ENCODE measurements at places on chromosomes 3 and 15.

GRCh38 chr3:5194341-5194740 is 6.8 kb downstream of the EDEM1 start:
- DNase-seq, result no peak

DNA sequence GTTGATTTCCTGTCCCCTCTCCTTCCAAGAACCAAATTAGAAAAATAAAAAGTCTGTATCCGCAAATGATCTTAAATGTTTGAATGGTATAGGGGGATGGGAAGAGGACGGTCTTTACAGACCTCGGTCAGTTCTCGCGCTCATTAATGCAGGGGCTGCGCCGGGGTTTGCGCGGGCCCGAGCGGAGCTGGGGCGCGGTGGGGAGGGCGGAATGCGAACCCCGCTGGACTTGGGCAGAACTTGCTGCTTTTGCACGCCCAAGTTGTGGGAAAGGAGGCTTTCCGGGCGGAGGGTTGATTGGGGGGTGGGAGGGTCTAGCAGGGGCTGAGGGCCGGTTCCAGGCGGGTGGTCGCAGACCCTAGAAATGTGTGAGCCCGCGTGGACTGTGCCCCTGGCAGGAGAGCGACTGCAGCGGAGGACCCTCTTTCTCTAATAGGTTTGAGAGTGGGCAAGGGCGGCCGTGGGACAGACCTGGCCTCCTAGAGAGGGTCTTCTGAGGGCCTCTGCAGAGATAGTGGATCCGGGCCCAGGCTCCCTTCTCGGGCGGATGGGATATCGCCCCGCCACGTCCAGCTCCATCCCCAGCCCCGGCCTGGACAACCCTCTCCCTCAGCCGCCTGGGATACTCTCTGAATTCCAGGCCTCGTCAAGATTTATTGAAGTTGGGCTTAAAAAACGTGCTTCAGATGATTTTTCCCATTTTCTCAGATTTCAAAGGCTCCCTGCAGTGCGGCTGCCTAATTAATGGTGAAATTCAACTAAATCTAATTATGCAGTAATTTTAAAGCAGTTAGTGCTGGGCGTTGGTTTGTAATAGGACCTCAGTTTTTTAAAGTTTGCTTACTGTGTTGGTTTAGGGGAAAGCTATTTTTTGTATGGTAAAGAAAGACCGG is 11.3 kb downstream of the NR2F2 start:
- DNase-seq, result no peak

GRCh38 chr3:45137656-45138181 is 8.5 kb downstream of the CDCP1 start:
- DNase-seq, result no peak

- DNase-seq, result no peak
Observed at GRCh38 chr3:69823743-69824142, 84.5 kb downstream of the MITF start.

DNA sequence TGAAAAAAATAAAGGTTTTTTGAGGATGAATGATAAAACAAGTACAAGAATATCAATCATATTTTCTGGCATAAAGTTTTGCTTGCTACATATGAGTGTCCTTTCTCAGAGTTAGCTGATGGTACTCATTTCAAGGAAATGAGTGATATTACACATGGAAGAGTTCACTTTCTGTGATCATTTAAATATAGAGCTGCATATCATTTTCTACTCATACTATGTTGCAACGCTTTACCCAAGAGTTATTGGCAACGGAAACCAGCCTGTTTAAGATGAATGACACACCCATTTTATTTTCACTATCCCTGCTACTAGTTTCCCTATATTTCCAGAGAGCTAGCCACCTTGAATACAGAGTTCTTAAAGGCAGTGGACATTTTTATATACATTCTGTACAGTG is 35.4 kb upstream of the RBMS3 start:
- no peak for DNase-seq

DNA sequence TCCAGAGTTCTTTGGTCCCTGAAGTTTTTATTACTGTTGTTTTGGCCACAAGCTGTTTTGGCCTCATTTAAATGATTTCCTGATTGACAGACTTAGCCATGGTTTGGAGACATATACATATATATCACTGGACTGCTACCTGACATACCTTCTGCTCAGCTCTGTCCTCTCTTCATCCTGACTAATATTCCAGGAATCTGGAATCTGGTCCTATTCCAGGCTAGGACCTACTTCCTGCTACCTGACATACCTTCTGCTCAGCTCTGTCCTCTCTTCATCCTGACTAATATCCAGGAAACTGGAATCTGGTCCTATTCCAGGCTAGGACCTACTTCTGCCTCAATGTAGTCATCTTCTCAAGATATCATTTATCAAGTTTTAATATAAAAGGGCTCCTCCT is 724.4 kb upstream of the ROBO1 start:
- no peak for DNase-seq

- no peak for DNase-seq
Observed at GRCh38 chr3:26713091-26713490, 90.5 kb downstream of the LRRC3B start.

DNA sequence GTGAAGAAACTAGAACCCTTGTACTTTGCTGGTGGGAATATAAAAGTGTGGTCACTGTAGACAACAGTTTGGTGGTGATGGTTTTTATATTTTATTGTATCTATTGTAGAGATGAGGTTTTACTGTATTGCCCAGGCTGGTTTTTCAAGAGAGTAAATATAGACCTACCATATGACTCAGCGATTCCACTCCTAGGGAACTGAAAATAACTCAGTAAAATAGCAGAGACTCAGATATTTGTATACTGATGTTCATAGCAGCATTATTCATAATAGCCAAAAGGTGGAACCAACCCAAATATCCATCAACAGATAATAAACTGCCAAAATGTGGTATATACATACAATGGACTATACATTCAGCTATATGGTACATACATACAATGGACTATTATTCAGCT is 68.8 kb upstream of the IL12A start:
- no peak for DNase-seq

- DNase-seq, result no peak
Observed at GRCh38 chr3:49607796-49608195, 53.5 kb downstream of the BSN start.

DNA sequence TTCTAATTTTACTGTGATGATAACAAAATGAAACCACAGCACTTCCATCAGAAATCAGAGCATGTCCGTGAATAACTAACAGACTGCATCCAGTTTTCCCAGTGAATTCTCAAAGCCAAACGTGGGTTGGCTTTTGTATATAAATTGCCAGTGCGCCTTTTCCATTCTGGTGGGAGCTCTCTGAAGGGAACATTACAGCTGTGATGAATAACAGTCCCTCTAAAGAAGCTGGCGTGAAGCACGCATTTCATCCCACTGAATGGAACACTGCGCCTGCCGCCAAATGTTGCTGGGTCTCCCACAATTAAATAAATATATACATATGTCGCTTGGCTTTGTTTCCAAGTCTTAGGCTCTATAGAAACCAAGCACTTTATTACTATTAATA is 113.0 kb upstream of the PFN2 start:
- DNase-seq, result no peak

DNA sequence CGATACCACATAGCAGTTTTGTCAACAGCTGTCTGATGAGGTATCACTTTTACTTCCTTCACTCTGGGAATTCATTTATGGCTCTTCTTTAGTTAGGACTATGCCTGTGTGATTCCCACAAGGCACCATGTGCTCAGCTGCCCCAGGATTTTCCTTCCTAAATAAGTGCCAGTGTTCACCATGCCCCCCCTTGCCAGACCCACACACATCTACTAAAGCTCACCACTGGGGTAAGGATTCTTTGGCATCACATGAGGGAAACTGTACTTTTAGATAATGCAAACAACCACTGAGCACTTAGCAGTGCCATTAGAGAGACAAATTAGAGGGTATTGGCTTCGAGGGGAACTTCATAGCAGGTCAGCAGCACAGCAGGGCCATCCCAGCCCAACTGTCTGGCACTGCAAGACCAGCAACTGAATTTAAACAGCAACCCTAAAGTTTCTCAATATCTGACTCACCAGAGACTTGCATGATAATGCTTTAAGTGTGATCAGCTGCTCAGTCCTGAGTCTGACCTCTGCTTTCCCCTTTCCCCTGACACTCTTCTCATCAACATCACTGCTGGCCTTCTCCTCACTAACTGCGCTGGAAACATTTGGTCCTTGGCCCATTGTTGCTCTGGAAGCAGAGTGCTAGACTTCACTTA is 114.3 kb downstream of the STAC start:
- DNase-seq, result no peak

GRCh38 chr3:147838652-147839051 is 429.5 kb downstream of the ZIC1 start:
- DNase-seq, result no peak

- DNase-seq, result no peak
Observed at GRCh38 chr3:135078283-135078682, 283.2 kb downstream of the EPHB1 start.

GRCh38 chr3:152190636-152191183 is 78.0 kb upstream of the MBNL1 start:
- DNase-seq, result no peak

DNA sequence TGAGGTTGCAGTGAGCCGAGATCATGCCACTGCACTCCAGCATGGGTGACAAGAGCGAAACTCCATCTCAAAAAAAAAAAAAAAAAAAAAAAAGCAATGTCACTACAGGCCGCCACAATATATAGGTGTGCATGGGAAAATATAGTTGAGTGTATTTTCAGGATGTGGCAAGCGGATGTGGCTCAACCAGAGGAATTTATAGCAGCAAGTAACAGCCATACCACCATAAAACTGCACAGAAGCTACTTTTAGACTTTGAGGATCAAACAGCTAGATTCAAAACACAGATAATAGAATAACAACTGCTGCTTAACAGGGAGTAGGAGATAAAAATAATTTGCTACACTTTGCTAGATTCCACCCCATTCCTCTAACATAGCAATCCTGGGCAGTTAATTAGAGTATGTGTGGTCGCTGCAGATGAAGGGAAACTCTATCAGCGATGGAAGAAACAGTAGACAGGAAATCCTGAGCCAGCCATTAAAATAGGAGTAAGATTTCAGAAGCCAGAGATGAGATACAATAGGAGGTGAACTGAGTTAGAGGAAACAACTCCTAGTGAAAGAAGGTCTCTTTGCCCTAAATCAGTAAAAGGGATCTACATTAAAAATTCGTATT is 318.7 kb upstream of the STT3B start:
- no peak for DNase-seq

GRCh38 chr15:75891895-75892294 is 11.8 kb upstream of the FBXO22 start:
- DNase-seq, result no peak

DNA sequence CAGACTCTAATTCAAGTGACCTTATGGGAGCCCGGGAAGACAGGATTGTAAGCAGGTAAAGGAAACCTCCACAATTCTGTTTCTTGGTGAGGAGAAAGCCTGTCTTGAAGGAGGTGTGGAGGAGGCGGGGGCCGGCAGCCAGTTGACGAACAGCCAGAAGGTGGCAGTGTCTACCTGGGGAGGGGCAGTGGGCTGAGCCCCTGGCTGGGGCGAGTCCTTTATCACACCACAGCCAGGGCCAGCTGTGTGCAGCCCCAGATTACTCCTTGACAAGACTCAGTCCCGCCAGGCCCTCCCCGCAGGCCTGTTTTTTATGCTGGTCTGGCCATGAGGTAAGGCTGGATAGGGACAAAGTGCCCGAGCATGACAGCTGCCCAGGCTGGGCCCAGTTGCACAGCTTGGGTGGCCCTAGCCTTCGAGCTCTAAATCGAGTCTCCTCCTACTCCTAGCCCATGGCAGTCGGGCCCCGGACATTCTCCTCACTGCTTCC is 40.9 kb upstream of the IDH2 start:
- no peak for DNase-seq

DNA sequence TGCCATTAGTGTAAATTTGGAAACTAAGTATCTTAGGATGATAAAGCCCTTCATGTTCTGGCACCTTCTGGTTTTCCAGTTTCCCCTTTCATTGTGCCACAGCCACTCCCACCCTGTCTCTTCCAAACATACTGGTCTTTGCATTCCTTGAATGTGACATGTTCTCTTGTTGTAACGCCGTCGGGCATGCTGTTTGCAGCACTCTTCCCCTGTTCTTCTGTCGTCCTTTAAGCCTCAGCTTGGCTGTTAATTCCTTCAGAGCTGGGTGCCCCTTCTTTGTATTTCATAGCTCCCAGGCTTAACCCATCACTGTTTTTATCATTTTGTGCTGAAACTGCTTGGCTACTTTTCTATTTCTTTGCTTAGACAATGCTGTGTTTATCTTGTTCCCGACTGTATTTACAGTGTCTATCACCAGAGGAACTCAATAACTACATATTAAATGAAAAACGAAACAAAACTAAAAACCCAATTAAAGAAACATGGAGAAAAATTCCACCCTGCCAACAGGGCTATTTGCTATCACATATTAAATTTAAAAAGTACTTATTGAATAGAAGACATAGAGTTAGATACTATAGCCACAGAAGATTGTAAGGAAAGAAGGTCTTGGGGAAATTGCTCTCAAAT is 95.4 kb upstream of the KCNAB1 start:
- no peak for DNase-seq

- DNase-seq, result no peak
Observed at GRCh38 chr3:177778633-177779032, 581.4 kb upstream of the TBL1XR1 start.

- no peak for DNase-seq
Observed at GRCh38 chr3:32794487-32795308, 23.1 kb upstream of the TRIM71 start.

DNA sequence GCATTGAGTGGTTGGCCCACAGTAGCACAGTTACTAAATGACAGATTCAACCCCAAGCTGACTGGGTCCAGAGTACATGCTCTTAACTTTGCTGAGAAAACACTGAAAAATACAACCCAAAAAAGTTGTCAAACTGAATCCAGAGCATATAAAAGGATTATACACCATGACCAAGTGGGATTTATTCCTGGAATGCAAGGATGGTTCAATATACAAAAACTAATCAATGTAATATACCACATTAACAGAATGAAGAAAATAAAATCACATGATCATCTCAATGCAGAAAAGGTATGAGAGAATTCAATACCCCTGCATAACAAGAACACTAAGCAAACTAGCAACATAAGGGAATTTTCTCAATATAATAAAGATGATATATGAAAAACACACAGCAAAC is 98.5 kb downstream of the STAG1 start:
- DNase-seq, result no peak

DNA sequence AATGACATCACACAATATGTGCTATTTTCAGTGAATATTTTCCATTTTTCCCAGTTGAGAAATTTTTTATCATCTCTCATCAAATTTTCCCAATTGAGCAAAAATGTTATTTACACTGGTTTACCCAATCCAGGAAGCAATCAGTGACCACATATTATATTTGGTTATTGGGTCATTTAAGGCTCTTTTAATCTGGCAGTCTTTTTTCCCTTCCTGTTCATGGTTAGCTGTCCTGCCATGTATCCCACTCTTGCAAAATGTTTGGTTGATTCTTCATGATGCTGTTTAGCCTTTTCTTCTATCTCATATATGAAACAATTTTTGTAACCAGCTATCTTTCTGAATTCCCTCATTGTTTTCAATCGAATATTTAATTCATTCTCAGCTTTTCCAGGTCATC is 626.0 kb downstream of the RBMS3 start:
- DNase-seq, result no peak

GRCh38 chr15:84784262-84784661 is 32.9 kb upstream of the ALPK3 start:
- no peak for DNase-seq

- DNase-seq, result no peak
Observed at GRCh38 chr3:177374323-177374722, 177.0 kb upstream of the TBL1XR1 start.

- no peak for DNase-seq
Observed at GRCh38 chr3:133931084-133931483, 35.4 kb upstream of the RAB6B start.

- no peak for DNase-seq
Observed at GRCh38 chr3:189389346-189389745, 217.6 kb downstream of the TPRG1 start.

- no peak for DNase-seq
Observed at GRCh38 chr15:34896183-34896582, 73.4 kb downstream of the AQR start.

Data from stimulated activated CD8-positive, alpha-beta memory T cell treated with anti-CD3 and anti-CD28 coated beads, Interleukin-4, amount 100 ng/mL, for 1 hour (primary cell).